ENCODE measurements at places on chromosomes 1 and 21.

GRCh38 chr1:59188413-59189213 is 108.3 kb upstream of the FGGY start:
- DNase-seq, result no peak

GRCh38 chr1:89022167-89022959 is at the start of gene GBP3:
Gene GBP3 (minus strand): TSS chr1:89022866. CDS start chr1:89020721, 2,145 bp downstream.
- DNase-seq, result peak; percentile 71

DNA sequence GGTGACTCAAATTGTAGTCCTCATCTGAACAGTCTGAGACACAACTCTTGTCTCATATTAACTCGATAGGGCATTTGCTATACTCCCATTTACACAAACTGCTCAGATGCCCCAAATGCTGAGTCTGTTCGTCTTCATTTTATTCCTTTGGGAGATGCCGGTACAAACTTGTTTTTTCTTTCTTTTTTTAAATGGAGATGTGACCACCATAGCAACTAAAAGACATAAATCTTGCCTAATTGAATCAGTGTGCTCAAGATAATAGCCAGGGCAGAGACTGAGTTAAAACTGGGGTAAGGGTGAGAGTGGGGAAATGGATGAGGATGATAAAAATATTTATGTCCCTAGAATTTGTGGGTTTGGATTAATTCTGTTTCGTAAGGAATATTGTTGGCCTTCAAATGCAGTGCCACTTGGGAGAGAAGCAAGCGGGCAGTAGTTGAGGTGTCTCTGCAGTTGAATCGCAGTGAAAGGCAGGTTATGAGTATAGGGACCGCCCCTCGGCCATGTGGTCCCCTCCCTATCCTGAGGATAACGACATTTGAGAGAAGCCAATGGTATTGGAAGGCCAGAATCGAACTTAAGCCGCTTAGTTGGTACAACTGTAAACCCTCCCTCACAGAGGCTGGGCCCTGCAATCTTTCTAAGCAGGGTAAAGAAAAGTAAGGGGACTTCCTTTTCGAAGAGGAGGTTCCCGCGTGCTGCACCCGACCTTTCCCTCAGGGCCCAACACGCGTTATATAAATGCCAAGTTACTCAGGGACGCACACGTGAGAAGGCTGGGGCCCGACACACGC is 859 bp upstream of the LRRC8B start:
- peak; percentile 80 for DNase-seq

DNA sequence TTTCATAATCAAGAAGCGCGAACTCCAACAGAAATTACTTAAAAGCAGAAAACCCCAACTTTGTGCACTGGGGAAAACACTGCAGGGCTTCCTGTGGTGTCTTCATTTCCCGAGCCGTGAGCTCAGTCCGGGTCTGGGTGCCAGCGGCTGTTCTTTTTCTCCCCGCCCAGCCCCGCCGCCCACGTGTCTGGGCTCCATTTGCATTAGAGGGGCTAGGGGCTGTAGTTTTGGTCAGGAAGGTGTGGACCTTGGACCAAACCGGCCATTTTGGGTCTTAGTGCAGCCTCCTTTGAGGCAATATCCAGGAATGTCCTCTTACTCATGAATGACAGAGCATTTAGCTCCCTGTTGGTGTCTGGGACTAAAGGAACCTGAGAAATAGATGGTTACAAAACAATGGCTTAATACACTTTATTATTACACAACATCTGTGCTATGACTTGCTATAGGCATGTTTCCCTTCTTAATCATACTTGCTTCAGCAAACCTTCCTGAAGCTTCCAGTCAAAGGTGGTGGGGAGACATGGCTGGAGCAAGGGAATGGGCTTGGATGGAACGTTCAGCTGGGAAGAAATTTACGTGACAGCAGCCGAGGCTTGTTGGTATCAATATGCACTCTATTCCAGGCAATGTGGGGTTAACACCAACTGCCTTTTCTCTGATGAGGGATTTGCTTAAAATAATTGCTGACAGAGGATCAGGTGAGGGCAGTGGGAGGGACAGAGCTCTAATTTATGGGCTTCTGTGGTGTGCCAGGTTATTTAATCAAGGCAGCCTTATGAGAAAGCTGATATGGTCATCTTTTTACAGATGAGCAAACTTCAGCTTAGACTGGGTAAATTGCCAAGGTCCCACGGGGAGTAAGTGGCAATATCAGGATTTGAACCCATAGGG is 1.1 kb downstream of the AGTRAP start:
- peak; percentile 24 for DNase-seq

DNA sequence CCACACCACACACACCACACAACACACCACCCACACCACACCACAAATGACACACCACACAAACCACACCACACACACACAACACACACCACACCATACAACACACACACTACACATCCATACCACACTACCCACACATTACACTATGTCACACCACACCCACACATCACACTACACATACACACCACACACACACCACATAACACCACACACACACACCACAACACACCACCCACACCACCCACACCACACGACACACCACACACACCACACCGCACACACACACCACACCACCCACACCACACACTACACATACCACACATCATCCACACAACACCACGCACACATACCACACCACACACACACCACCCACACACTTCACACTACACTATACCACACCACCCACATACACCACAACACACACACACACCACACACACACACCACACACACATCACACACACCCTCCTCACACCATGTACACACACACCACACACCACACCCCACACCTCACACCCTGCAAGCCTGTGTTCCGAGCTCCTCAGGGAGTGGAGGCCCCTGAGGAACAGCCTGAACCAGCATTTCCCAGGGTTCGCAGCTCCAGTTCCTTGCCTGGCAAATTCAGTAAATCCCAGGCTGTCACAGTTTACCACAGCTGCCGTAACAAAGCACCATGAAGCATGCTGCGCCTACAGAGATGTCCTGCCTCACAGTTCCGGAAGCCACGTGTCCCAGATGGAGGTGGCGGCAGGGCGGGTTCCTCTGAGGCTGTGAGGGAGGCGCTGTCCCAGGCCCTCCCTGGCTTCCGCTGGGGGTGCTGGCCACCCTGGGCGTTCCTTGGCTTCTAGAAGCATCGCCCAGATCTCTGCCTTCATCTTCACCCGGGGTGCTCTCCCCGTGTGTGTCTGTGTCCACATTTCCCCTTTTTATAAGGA is 69.8 kb upstream of the ATP5PO start:
- no peak for DNase-seq

DNA sequence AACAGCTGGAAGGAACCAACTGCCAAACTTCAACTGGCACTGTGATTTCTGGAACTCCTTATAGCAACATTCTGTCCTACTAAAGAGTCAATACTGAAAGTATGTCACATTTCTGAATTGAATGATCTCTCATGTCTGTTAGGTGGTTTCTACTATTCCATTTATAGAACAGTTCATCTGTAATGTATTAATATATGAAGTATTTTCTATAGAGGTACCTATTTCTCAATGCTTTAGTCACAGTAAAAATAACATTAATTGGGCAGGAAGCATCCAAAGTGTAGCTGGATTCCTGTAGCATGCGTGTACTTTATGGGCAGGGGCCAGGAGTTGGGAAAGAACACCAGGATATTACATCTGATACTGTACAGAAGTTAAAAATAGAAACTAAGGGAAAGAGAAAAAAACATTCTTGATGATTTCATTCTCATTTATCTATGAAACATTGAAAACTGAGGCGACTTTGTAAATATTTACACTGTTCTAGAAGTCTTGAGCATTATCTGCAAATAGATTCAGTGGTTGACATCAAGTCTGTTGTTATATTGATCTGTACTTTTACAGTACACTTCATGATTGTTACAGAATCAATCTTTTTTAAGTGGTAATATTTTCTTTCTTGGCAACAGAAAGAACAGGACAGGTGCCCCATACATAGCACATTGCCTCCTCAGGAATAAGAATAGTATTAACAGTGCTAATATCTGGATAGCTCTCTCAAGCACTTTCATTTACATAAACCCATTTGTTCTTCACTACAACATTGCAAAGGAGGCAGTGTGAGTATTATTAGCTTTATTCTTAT is 6.2 kb upstream of the ZNF281 start:
- no peak for DNase-seq

- DNase-seq, result no peak
Observed at GRCh38 chr1:170175041-170175440, 29.3 kb downstream of the NTMT2 start.

DNA sequence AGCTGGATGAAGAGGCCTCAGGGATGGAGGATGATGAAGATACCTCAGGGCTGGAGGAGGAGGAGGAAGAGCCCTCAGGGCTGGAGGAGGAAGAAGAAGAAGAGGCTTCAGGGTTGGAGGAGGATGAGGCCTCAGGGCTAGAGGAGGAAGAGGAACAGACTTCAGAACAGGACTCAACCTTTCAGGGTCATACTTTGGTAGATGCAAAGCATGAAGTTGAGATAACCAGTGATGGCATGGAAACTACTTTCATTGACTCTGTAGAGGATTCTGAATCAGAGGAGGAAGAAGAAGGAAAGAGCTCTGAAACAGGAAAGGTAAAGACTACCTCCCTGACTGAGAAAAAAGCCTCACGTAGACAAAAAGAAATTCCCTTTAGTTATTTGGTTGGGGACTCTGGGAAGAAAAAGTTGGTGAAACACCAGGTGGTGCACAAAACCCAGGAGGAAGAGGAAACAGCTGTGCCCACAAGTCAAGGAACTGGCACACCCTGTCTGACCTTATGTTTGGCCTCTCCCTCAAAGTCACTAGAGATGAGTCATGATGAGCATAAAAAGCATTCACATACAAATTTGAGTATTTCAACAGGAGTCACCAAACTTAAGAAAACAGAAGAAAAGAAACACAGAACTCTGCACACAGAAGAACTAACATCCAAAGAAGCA is 15.4 kb downstream of the L1TD1 start:
- no peak for DNase-seq

DNA sequence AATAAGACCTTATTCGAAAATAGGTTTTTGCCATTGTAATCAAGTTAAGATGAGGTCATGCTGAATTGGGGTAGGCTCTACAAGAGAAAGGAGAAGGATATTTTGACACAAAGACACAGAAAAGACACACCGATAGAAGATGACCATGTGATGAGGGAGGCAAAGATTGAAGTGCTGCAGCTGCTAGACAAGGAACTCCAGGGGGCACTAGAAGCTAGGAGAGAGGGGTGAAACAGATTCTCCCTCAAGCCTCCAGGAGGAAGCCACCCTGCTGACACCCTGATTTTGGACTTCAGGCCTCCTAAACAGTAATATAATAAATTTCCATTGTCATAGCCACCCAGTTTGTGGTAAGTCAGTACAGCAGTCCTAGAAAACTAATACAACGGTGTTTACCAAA is 506.8 kb upstream of the CAMK1G start:
- no peak for DNase-seq

DNA sequence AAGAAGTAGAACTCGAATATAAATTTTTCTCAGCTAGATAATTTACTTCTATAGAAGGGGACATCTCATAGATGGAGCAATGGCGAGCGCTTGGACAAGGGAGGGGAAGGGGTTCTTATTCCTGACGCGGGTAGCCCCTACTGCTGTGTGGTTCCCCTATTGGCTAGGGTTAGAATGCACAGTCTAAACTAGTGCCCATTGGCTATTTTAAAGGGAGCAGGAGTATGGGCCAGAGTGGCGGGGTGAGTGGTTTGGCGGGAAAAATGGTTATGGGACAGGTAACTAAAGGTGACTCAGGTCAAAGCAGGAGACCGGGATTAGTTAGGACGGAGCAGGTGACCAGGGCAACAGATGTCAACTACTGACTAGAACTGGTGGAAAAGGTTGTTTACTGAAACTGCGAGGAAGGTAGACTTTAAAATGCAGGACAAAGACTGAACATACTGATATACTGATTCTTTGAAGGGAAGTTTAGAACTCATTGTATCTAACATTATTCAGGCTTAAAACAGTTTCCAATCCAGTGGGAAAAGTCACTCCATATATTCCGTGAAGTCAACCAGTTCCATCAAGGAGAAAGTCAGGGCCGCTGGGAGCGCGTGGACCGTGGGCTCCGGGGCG is 940 bp upstream of the ATAD3A start:
- DNase-seq, result no peak

- no peak for DNase-seq
Observed at GRCh38 chr1:156860113-156860627, 495 bp upstream of the NTRK1 start.

DNA sequence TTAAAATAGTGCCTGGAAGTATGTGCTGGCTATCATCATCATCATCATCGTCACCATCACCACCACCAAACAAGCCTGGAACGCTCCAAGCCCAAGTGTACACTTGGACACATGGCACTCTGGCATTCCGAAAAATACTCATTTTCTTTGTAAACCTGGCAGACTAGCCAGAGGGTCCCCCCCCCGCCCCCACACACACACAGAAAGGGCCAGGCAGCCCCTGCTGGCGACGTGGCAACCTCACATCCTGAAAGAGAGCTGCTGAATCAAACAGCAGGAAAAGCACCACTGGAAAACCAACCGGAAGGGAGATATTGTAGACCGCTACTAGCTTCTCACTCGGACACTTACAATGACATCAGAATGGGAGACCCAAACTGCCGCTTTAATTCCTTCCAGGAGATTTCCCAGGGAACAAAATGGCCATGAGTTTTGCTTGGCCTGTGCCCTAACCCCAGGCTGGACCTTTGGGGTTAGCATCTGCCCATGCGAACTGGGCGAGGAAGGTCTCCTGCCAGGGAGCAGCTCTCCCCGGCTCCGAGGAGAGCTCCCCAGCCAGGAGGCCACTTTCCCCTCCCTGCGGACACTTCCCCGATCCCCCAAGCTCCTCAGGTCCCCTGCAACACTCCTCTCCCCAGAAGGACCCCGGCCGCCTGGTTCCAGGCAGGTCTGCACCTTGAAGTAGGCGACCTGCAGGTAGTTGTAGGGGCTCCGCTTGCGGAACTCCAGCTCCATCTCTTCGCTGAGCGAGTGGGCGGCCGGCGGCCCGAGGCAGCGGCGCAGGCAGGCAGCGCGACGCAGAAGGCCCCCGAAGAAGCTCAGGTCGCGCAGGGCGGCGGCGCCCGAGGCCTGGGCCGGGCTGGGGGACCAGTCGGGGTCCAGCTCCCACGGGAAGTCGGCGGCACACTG is 742 bp downstream of the P3H1 start:
- no peak for DNase-seq

- no peak for DNase-seq
Observed at GRCh38 chr1:203992440-203992839, 80.5 kb upstream of the SOX13 start.

DNA sequence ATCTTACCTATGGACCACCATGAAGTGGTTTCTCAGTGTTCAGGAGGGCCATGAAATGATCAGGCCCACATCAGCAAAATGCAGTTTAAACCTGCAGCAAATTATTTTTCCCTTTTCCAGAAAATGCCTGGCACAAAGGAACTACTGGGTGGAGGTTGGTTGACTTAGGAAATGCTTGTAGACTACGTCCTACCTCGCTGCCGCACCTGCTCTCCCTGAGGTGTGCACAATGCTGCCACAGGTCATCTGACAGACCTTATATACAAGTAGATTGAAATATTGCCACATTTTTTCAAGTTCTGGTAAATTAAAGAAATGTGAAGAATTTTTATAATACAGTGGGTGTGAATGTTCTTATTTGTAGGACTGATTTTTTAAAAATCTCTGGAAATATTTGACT is 166.7 kb upstream of the PDE4B start:
- DNase-seq, result no peak

GRCh38 chr1:230772457-230773395 is 25.5 kb downstream of the CAPN9 start:
- no peak for DNase-seq

GRCh38 chr1:214633686-214634085 is 30.7 kb downstream of the CENPF start:
- no peak for DNase-seq
